ENCODE measurements at places on chromosomes 3 and 15.

DNA sequence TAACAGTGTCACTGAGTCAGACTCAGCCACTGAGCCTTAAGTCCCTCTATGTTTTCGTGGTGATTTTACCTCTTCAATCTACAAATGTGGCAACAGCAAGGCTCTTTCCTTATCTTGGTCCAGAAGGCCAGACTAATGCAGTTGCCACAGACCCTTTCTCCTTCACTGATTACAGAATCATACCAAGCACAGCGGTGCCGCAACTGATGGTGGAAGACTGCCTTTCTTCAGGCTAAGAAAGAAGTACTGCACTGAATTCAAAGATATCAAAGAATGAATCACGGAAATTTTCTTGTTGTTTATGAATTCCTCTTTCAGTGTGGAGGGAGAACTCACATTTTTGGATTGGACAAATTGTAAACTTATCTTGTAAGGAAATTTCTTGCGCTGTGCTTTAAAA lies 18.6 kb downstream of the DCP1A start:
- no peak for DNase-seq

DNA sequence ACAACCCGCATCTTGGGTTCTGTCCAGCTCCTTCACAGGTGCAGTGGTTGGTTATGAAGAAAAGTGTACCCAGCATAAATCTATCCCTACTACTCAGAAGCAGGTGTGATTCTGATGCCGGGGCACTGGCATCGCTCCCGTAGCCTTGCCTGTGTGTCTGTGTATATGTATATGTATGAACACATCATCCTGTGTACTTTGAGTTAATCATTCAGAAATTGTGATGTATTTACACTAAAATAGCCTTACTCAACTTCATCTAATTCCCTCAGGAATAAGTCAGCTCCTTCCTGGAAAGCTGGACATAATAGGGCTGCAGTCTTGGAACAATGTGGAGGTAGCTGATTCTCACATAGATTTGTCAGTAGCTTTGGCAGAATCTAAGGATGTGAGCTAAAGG lies 6.7 kb upstream of the ZBED2 start:
- DNase-seq: no peak

- DNase-seq: no peak
Measured at GRCh38 chr15:38424101-38424552, 29.8 kb upstream of the FAM98B start.

DNA sequence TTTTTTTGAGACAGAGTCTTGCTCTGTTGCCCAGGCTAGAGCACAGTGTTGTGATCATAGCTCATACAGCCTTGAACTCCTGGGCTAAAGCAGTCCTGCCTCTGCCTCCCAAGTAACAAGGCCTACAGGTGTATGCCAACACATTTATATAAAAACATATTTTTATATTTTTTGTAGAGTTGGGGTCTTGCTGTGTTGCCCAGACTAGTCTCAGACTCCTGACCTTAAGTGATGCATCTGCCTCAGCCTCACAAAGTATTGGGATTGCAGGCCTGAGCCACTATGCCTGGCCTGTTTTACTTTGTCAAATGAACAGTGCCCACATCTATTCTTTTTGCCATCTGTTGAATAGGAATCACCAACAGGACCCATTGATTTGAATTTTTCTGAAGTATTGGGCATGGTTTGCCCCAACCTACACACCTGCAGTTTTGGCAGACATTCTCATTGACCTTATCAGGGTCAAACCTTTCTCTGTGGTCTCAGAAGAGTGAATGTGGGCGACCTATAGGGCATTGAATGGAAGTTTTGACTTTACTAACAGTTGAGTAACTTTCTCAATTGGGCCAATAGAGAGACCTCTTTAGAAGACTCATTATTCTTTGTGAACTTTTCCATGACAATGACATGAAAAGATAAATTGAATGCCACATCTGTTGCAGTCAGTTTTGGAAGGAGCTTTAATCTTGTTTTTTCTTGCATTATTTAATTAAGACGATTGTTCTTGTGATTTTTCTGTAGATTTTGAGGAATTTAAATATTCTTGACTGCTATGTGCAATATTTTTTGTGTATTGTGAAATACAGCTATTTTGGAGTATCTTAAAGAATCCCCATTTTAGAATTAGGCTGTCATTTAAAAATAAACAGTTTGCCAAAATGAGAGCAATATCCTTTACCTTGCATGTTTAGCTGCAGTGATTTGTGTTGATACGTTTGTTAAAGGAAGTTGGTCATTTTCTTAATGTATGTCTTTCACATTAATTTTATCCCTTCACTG lies 2.7 kb downstream of the IREB2 start:
- DNase-seq: no peak

- no peak for DNase-seq
Measured at GRCh38 chr3:112858410-112859069, 11.9 kb upstream of the CD200R1L start.

All from stimulated activated CD4-positive, alpha-beta T cell treated with anti-CD3 and anti-CD28 coated beads, Interleukin-4, amount 100 ng/mL, for 48 hours (primary cell).